Esophagus squamous epithelium (tissue), 5 donors: ENCODE measurements at places on chromosomes 7 and 10. TPM values are rescaled to one million over a fixed set of nuclear protein-coding genes. Genes with fewer than 3 reads are reported as not detected.

SFMBT2 gene
- 1.1 TPM for total RNA-seq

MRPS33 gene
- 18.6 TPM for total RNA-seq

GRCh38 chr10:8275911-8276310, 221.4 kb downstream of the GATA3 start:
- no peak for DNase-seq

DNA sequence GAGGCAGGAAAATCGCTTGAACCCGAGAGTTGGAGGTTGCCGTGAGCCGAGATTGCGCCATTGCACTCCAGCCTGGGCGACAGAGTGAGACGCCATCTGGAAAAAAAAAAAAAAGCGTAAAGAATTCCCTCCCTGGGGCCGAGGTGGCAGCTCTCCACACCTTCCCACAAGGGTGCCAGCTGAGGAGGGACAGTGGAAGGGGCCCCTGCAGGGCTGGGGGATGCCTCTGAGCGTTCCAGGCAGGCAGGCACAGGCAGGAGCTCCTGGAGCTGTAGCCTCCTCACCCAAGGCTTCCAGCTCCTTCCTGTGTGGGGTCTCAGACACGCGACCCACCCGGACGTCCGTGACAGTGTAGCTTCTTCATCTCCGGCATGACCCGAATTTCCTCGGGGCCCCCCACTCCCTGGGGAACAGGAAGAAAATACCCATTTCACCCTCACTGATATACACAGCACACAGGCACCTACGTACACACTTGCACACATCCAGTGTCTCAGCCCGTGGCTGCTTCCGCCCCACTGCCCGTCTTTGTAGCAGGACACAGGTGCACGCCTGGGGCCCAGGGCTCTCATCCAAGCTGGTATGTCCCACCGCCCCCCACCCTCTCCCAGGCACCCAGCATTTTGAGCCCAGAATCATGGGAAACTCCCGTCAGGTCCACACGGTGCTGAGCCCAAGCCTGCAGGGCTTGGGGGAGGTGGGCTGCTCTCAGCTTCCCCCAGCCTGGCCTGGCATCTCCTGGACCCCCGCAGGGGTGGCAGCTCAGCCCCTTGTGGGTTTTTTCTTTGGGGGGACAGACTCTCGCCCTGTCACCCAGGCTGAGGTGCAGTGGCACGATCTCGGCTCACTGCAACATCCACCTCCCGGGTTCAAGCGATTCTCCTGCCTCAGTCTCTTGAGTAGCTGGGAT, 25.7 kb downstream of the GRIFIN start:
- no peak for DNase-seq

DNA sequence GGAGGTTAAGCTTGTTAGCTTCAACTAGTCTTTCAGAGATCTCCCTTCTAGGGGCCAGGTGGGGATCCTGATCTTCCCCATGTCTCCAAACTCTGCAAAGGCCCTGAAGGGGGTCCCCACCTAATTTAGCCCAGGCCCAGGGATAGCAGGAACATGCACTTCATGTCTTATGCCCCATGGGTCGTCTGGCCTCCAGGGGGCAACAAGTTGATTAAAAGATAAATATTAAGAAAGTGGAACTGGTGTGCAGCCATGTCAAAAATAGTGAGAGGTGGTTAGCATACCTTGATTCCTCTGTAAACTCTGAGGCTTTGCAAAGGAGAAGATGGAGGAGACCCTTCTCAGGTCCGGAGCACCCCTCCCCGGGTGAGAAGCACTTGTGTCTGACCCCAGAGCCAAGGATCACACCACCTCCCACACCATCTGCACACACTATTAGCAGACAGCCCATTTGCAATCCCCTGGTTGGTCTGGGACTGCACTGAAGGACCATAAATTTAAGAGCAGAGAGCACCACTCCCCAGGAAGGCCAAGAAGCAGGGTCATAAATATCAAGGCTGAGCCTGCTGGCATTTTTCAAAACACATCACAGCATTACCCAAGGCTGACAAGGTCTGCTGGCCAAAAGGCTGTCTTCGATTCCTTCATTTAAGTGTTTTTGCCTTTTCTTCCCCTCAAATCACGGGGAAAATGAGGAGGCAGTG, 44.2 kb upstream of the LRRC18 start:
- DNase-seq = no peak

GRCh38 chr7:68155676-68156075, 1159.0 kb downstream of the TYW1 start:
- DNase-seq = no peak

GRCh38 chr7:69837387-69838068, 239.3 kb downstream of the AUTS2 start:
- no peak for DNase-seq

DNA sequence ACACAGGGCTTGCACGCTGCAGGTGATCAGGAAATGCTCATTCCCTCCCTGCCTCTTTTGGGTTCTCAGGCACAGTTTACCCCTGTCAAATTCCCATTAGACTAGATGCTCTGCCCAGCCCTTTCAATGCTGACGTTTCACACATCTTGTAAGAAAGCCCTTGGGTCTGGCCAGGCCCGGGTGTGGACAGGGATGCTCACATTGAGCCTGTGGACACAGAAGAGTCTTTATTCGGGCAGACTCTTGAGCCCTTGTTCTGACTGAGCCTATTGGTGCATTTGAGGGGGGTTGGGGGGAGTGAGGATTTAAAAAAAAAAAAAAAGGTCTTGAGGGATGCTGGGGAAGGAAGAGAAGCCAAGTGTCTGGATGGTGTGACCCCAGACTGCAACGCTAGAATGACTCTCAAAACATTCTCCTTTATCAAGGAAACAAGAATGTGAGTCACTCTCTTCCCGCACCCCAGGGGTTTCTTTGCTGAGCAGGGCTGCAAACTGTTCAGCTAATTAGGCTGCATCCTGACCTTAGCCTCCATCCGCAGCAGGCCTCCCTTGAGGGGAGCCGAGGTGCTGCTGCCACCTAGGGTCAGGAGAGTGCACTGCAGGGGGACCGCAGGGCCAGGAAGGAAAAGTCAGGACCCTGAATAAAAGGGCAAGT, 53.6 kb upstream of the TMEM72 start:
- DNase-seq = no peak

GRCh38 chr10:17031637-17032635, 97.7 kb downstream of the CUBN start:
- DNase-seq = no peak

GRCh38 chr7:44604941-44605340, 1.5 kb upstream of the OGDH start:
- DNase-seq = no peak

GRCh38 chr7:54546081-54546985, 4.2 kb downstream of the VSTM2A start:
- no peak for DNase-seq

- no peak for DNase-seq
These were observed 14.1 kb upstream of the SUN1 start for GRCh38 chr7:818031-818699.

- no peak for DNase-seq
These were observed 24.4 kb downstream of the MTURN start for GRCh38 chr7:30159163-30159562.

- DNase-seq = no peak
These were observed 119.3 kb upstream of the TCERG1L start for GRCh38 chr10:131430716-131431412.

HTR5A gene
- total RNA-seq = not detected

AIFM2 gene
- 4.9 TPM for total RNA-seq

TMEM139 gene
- total RNA-seq = 3.6 TPM

ITGA8 gene
- 22.5 TPM for total RNA-seq

DNA sequence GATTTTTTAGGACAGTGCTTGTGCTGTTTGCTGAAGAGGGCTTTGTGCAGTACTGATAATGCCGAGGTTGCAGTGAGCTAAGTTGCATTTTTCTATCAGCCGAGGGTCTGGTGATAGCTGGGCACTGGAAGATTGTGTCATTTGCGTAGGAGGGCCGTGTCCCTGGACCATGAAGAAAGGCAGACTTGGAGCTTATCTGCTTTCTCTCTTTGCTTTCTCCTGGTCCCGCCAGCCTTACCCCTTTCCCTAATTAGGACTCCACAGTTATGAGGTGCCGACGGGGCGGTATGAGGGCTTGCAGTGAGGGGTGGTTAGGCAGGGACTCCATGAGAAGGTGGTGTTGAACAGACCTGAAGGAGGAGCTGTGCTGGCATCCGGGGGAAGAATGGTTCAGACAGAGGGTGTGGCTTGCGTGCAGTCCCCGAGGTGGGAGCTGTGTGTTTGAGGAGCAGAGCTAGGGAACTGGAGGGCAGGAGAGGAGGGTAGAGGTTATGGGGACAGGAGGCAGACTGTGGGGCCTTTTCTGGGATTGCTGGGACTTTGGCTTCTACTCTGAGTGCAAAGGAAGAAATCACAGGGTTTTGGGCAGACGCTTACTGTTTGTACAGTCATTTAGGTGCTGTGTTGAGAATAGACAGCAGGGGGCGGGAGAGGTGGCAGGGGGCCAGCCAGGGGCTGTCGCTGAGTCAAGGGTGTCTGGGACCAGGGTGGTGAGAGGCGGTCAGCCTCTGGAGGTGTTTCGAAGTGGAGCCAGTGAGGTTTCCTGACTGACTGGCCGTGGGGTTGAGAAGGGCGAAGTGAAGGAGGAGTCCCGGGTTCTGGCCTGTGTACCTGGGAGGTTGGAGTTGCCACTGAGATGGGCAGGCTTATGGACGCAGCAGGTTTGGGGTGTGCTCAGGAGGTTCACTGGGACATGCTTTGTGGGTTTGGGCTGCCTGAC, 43.4 kb downstream of the PRF1 start:
- no peak for DNase-seq

DNA sequence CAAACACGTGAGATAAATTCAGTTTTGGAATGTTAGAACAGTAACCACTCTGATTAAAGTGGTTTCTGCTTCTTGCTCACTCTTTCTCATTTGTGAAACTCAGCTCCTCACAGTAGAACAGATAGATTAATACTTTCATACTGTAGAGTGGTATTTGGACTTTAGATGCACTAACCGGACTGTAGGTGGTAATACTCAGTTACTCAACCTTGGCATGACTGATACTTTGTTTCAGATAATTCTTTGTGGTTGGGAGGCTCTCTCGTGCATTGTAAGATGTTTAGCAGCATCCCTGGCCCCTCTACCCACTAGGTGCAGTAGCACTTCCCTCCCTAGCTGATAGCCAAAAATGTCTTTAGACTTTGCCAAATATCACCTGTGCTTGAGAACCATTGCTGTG, 37.6 kb downstream of the MCU start:
- no peak for DNase-seq

KLLN gene
- total RNA-seq = 0.11 TPM

GRCh38 chr10:109071539-109071938, 851.8 kb downstream of the XPNPEP1 start:
- no peak for DNase-seq

LIPN gene
- total RNA-seq = not detected

DNA sequence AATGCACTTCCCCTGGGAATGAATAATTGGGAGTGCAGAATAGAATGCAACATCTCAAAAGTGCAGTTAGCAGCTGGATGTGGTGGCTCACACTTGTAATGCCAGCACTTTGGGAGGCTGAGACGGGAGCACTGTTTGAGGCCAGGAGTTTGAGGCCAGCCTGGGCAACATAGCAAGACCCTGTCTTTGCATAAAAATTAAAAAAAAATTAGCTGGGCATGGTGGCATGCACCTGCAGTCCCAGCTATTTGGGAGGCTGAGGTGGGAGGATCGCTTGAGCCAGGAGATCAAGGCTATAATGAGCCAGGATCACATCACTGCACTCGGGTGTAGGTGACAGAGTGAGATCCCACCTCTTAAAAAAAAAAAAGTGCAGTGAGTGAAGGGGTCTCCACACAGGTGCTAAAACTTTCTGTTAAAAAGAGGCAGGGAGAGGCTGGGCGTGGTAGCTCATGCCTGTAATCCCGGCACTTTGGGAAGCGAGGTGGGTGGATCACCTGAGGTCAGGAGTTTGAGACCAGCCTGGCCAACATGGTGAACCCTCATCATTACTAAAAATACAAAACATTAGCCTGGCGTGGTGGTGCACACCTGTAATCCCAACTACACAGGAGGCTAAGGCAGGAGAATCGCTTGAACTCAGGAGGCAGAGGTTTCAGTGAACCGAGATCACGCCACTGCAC, 13.5 kb upstream of the ZMIZ1 start:
- no peak for DNase-seq

STEAP2 gene
- total RNA-seq = 3.1 TPM

DNA sequence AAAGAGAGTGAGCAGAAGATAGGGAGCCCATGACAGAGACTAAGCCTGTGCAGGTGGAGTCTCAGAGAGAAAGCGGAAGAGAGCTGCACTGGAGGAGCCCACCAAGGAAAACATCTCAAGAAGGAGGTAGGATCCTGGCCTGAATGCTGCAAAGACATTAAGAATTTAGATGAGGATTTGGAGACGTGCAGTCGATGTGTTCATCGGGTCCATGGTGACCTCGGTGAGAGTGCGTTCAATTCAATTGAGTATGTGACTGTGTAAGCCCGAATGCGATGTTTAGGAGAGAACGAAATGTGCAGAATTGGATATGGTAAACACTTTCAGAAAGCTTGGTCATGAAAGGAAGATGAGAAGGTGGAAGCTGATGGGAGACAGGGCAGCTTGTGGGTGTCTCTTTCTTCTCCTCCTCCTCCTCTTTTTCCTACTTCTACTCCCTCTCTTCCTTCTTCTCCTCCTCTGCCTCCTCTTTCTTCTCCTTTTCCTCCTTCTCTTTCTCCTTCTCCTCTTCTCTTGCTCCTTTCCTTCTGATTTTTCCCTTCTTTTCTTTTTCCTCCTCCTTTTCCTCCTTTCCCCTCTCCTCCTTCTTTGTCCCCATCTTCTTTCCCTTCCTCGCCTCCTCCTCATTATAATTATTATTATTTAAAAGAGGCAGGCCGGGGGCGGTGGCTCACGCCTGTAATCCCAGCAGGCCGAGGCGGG, 276.0 kb downstream of the RPS24 start:
- no peak for DNase-seq
